ENCODE measurements at places on chromosomes 4 and X.

- no peak for DNase-seq
These were observed 11.3 kb downstream of the FAM241A start for GRCh38 chr4:112156553-112156952.

- no peak for DNase-seq
These were observed 3.6 kb upstream of the FATE1 start for GRCh38 chrX:151712253-151712652.

- DNase-seq: no peak
These were observed 917.9 kb downstream of the RAPGEF2 start for GRCh38 chr4:160020804-160021203.

DNA sequence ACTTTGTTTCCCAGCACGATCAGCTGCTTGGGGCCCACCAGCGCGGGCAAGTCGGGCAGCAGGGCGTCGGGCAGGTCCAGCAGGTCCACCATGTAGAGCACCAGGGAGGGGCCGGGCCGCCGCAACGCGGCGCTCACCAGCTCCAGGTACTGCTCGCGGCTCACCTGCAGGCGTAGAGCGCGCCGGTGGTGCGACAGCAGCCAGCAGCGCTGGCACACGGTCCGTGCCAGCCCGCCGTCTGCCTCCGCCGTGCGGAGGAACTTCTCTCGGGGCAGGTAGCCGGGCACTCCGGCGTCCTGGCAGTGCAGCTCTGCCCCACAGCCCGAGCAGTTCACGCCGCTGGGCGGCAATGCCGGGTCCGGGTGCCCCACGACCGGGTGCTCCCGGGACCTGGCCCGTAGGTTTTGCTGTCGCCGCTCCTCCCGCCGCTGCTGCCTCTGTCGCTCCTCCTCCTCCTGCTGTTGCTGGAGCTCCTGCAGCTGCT lies 527 bp downstream of the NOA1 start:
- DNase-seq: peak; percentile 27

GRCh38 chr4:8176547-8177399 lies 18.2 kb upstream of the ABLIM2 start:
- DNase-seq: peak; percentile 20

- DNase-seq: no peak
These were observed 76.7 kb upstream of the SORBS2 start for GRCh38 chr4:185888676-185889075.

GRCh38 chr4:3493720-3494461 lies 30.8 kb downstream of the DOK7 start:
- DNase-seq: no peak

DNA sequence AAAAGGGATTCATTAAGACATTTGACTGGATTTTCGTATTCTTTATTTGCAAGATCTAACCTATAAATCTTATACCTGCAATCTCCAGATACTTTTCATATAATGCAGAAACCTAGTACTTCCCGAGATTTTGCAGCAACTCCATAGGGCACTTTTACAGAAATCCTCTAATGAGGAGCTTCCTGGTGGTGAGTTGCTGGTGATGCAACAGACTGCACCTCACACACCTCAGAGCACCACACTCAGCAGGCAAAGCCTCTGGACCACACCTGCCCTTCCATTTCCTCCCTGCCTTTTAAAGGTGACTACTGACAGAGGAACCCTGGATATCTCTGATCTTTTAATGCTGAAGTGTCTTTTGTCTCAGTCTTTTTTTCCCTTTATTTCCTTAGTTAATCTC lies 289.4 kb downstream of the TRAM1L1 start:
- no peak for DNase-seq

DNA sequence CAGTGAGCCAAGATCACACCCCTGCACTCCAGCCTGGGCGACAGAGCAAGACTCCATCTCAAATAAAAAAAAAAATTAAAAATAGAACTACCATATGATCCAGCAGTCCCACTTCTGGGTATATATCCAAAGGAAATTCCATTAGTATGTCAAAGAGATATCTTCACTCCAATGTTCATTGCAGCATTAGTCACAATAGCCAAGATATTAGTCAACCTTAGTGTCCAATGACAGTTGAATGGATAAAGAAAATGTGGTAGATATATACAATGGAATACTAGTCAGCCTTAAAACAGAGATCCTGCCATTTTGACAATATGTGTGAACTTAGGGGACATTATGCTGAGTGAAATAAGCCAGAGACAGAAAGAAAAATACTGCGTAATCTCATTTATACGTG lies 49.4 kb downstream of the C4orf46 start:
- DNase-seq: no peak

GRCh38 chrX:106874075-106874474 lies 29.1 kb downstream of the RIPPLY1 start:
- peak; percentile 42 for DNase-seq

DNA sequence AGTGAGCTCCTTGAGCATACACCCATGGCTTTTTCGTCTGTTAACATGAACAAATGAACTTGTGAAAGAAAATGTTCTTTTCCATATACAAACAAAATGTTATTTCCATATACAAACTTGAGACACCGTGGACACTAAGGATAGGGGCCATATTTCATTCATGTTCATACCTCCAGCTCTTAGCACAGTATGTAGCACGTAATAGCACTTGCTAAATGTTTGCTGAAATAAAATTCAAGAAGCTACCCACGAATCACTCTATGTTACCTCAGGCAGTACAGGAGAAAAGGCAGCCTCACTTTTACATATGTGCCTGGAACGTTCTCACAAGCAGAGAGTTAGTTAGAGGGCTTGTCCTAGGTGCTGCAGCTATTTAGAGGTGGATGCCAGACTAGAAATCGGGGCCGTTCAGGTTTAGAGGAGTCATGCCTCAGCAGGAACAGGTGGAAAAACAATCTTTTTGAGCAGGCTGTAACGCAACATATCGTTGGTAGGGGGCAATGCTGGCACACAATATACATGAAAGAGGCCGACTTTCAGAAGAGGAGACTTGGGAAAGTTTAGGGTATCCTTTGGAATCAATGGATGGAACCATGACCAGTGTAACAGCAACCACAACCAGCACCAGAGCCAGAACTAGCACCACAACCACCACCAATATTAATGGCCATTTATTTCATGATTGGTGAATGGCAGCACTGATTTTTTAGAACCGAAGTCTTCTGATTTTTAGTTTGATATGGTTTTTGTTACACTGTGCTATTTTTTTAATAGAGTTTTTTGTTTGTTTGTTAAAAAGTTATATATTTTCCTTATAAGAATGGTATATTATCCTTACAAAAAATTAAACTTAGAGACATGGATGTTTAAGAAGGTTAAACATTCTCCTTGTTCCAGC lies 14.8 kb upstream of the PAQR3 start:
- DNase-seq: peak; percentile 25

- DNase-seq: no peak
These were observed 175.3 kb upstream of the MID1 start for GRCh38 chrX:10795721-10796120.

GRCh38 chr4:146998157-146998556 lies 52.5 kb upstream of the TTC29 start:
- DNase-seq: no peak

DNA sequence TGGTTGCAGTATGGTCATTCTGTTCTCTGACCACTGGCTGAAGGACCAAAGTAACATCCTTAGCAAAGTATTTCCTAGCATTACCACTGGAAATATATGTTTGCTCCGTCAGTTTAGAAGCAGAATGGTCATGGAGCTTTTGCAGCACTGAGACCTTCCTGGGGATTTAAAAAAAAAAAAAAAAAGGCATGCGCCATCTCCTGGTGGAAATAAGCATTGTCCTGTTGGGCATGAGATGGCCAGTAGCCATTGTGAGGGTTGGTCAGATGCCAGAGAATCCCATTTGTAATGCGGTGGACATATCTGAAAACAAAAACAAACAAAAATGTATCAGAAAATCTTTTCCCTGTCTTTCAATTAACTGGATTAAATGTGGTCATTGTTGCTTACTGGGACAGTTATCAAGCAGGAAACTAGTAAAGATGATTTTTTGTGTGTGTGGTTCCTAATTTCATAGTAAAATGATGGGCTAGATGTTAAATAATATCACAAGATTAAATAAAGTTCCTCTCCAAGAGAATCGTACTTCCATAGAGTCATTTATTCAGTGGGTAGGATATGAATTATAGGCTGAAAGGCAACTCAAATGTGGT lies 139.6 kb downstream of the SOWAHB start:
- DNase-seq: peak; percentile 18

GRCh38 chrX:7926501-7926900 lies 712 bp downstream of the PNPLA4 start:
- no peak for DNase-seq

DNA sequence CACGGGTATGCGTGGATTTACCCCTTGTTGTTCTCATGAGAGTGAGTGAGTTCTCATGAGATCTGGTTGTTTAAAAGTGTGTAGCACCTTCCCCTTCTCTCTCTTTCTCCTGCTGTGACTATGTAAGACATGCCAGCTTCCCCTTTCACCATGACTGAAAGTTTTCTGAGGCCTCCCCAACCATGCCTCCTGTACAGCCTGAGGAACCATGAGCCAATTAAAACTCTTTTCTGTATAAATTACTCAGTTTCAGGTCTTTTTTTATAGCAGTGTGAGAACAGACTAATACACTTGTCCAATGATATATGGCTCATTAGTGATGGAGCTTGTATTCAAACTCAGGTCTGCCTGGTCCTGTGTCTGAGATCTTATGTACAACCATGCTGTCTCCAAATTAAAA lies 28.5 kb upstream of the RTL3 start:
- no peak for DNase-seq

- DNase-seq: no peak
These were observed 100.9 kb downstream of the LNX1 start for GRCh38 chr4:53490161-53490956.

DNA sequence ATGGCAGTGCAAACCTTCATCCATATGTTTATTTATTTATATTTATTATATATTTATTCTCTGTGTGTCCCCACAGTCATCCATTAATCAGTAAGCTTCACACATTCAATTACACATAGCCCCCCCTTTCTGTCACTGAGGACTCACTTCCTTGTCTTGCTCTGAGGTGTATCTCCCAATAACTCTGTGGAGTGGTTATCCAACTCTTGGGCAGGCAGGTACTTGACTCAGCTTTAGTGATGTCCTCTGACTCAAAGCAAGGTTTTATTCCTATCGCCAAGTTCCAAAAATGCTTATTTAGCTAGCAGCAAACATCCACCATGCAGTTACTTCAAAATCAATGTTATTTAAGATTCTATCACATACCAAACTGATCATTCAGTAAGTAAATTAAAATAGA lies 25.2 kb upstream of the NDP start:
- DNase-seq: no peak

GRCh38 chrX:30593440-30594200 lies 16.1 kb upstream of the TASL start:
- DNase-seq: no peak

DNA sequence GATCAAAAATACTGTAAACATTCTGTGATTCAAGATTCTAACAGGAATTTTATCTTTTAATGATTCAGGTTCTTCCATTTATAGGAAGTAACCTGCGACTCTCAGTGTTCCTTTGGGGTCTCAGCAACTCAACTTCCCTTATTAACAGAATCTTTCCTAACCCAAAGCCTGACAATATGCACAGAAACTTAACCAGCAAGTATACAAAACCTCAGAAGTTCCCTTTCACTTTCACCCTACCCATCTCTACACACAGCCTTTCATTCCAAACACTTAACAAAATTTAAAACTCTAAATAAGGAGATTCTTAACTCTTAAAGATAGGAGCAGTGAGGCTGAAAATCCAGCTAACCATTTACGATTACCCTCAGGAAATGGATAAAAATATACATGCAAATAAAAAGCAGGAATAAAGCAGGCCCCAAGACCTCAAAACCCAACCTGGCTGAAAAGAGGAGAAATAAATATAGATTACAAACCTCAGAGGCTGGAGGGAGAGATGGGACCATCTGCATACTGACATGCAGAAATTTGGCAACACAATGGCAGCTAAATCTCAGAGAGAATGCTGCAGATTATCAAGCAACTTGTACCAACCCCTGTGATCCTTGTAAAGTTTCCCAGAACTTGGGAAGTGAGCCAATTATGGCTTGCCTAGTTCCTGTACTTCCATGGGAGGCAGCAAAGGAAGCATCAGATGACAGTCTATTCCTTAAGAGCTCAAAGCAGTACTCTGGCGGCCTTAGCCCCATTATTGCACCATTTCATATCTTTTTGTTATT lies 101.0 kb downstream of the ATP11C start:
- DNase-seq: no peak

- no peak for DNase-seq
These were observed 117.9 kb downstream of the CPZ start for GRCh38 chr4:8710416-8710815.

- no peak for DNase-seq
These were observed 12.3 kb downstream of the TBCK start for GRCh38 chr4:106303548-106304281.
